Activated naive CD8-positive, alpha-beta T cell treated with anti-CD3 and anti-CD28 coated beads for 36 hours (primary cell): ENCODE measurements at places on chromosomes 1 and 21. TPM values are rescaled to one million over a fixed set of nuclear protein-coding genes. Genes with fewer than 3 reads are reported as not detected.

Gene ALX3
- not detected for total RNA-seq

Gene LCE1D
- total RNA-seq: not detected

Gene ANKRD34A
- total RNA-seq: 9.3 TPM

Gene CD5L
- total RNA-seq: not detected

Gene ADORA1
- not detected for total RNA-seq

Gene AMPD1
- not detected for total RNA-seq

Gene FMO2
- not detected for total RNA-seq

GRCh38 chr1:114122941-114123618 is 30.6 kb downstream of the SYT6 start:
- DNase-seq: no peak

DNA sequence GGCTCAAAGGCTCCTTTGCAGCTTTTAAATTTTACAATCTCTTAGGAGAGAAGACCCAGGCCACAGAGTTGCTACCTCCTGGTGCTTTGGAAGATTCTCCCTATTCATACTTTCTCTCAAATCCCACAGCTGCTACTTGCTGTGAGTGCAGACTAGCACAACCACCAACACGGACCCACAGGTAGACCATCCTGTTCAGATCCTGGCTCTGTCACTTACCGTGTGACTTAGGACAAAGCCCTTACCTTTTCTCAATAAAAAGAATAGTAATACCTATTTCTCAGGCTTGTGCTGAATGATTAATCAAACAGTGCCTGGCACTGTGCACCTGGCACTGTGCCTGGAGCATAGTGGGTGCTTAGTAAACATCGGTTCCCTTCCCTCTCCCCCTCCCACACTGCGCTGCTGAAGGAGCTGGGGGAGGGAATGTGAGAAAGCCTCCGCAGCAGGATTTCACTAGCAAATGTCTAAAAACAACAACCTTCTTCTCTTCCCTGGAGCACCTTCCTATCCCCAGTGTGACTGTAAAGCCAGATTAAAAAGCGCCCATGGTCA is 81.7 kb downstream of the PGM1 start:
- DNase-seq: no peak

DNA sequence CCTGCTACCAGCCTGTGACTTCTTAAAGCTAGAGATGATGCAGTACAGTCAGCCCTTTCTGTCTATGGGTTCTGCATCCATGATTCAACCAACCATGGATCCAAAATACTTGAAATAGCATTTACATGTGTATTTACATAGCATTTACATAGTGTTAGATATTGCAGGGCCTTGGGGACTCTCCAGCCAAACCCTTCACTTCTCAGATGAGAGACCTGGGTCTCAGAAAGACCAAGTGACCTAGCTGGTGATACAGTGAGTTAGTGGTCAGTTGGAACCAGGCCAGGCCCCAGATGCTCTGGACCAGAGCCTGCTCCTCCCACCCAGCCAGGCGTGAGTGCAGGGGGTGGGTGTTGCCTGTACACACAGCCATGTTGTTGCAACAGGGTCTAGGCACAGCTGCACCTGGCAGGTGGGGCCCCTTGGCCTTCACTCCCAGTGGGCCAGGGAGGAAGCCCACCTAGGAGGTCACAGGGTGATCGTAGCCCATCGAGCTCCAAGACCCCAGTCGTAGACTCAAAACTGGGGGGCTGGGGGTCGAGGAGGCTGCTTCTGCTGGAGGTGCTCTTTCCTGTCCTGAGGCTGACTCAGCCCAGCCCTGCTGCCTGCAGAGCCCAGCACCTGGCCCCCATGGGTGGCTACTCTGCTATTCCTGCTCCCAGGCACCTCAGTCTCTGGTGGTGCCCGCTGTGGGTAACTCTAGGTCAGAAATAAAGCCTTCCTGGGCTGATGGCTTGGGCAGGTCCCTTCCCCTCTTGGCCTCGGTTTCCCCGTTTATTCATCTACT is 7.7 kb downstream of the TMEM61 start:
- DNase-seq: no peak

- DNase-seq: no peak
Observed at GRCh38 chr1:66312271-66312990, 221.5 kb upstream of the SGIP1 start.

- no peak for DNase-seq
Observed at GRCh38 chr1:3663999-3664699, 11.8 kb downstream of the TP73 start.

- no peak for DNase-seq
Observed at GRCh38 chr1:104125970-104126369, 376.3 kb downstream of the AMY1C start.

- no peak for DNase-seq
Observed at GRCh38 chr1:86423473-86423872, 498 bp upstream of the CLCA2 start.

DNA sequence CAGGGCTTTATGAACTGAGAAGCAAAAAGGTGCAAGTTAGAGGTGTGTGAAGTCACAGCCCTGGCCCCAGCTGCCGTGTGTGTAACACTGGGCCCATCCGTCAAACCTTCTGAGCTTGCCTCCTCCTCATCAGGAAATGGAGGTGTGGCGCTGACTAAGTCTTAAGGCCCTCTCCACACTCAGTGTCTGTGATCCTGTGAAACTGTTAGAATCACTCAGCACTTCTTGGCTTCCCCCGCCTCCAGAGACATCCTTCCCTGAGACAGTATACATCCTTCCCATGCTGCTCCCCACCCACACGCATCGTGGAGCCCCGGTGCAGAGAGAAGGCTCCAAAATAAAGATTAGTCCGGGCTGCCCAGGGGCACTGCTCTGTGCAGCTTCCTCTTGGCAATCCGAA is 33.3 kb downstream of the LRP8 start:
- DNase-seq: no peak

DNA sequence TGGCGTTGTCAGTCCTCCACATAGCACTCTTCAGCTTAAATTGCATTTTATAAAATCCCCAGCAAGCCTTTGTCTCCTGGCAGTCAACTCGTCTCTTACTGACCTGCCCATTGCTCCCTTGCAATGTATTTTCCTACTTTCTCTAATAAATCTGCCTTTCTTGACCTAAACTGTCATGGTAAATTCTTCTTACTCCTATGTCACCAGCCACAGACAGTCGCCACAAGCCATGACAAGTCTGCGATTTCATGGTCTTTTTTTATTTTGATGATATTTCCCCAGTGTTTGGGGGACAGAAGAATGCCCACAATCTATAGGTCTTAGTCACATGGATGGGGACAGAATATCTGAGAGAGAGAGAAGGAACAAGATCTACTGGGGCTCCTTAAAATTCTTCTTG is 8.4 kb downstream of the IFNAR2 start:
- no peak for DNase-seq

DNA sequence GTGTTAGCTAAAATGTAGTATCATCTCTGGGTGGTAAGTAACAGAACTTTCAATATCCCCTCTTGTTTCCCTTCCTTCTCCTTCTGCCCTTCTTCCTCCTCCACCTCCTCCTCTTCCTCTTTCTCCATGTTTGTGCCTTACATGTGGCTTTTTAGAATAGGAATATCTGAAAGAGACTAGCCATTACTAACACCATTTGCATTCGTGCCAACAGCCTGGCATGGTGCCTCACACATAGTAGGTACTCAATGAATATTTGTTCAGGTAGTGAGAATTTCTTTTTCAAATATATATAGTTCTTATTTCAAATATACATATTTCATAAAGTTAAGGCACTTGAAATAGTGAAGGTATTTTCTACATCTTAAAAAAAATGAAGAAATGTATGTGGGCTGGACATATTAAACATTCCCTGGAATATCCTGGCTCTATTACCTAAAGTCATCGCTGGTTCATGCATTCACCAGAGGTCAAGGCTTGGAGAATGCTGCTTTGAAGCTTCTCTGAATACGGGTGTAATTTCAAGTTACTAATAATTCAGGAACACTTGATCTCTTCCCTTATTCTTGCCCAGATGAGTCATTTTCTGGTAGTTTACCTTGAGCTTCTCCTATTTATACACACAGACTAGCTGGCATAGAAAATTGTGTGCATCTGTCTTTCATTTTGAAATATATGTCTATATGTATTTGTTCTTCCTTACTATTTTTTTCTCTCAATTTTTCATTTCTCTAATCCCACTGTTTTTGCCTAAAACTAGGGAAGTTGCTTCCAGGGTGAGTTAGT is 319.4 kb downstream of the TGFB2 start:
- no peak for DNase-seq

- no peak for DNase-seq
Observed at GRCh38 chr1:156157506-156157905, 4.1 kb downstream of the SEMA4A start.
